T-helper 2 cell treated with Interferon-gamma antibody and Interleukin-4, amounts not matched to agents 100 ng/mL and 5 ng/mL, for 36 hours (primary cell): ENCODE measurements at places on chromosomes 7 and 10. TPM values are rescaled to one million over a fixed set of nuclear protein-coding genes. Genes with fewer than 3 reads are reported as not detected.

SSC4D gene
- total RNA-seq, result 0.48 and 0.50 TPM in 2 replicates

CLRN3 gene
- not detected in 2 replicates for total RNA-seq

SLC26A5 gene
- total RNA-seq, result not detected in 2 replicates

UCN3 gene
- not detected in 2 replicates for total RNA-seq

CREB5 gene
- not detected in 2 replicates for total RNA-seq

CYP3A7 gene
- total RNA-seq, result not detected in 2 replicates

TMEM130 gene
- total RNA-seq, result not detected in 2 replicates

STOX1 gene
- total RNA-seq, result 0.70 and 0.73 TPM in 2 replicates

VTI1A gene
- total RNA-seq, result 41.5 and 42.6 TPM in 2 replicates

GNGT1 gene
- total RNA-seq, result not detected in 2 replicates

TMEM229A gene
- total RNA-seq, result not detected in 2 replicates

PAPSS2 gene
- total RNA-seq, result 0.05 TPM in 1 of 2 replicates, not detected in the other
